RWPE1 (cell line): ENCODE measurements at places on chromosomes 7 and 10.
A peak's percentile ranks its signal among the peaks of the same experiment; 100 is the strongest.

GRCh38 chr7:23811540-23811939, 101.5 kb downstream of the STK31 start:
- DNase-seq, result no peak

- peak; percentile 27 for DNase-seq
These were observed 58.5 kb downstream of the ABCB4 start for GRCh38 chr7:87416682-87417587.

DNA sequence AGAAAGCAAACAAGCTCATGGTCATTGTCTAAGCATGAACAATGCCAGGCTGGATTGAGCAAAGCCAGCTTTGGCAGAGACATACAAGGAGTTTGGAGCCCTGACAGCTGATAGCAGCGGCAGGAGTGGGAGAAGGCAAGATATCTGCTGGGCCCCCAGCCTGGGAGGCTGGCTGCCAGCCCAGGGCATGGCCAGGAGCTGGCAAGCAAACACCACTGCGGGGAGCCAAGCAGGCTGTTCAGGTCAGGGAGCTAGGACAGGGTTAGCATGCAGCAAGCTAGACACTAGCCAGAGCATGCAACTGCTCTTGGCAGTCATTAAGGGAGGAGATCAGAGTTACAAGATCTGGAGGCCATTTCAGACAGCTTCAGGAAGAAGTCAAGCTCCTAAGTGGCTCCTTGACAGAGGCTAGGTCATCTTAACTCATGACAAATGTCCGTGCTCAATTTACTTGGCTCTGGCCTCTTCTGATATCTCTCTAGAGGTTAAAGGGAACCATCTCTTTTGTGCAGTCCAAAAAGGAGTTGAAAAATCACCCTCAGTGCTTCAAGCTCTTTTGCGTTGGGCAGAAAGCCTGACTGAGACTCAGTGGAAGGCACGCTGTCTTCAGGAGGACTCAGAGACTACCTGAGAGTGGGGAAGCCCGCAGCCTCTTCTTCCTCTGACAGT, 436.8 kb upstream of the C7orf33 start:
- no peak for DNase-seq

DNA sequence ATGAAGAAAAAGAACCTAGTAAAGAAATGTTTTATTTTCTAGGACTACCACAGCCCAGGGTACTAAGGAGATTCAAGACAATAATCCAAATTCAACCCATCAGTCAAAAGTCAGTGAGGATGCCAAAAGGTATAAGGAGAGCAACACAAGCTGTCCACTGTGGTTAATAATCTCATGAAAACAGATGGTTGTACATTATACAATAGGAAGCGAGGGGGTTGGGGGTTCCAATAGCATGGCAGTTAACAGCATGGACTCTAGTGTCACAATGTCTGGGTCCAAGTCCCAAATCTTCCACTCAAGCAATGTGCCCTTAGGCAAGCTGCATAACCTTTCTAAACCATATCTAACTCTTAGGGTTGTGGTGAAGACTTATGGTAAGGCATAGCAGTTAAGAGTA, 35.1 kb downstream of the BRAF start:
- no peak for DNase-seq

DNA sequence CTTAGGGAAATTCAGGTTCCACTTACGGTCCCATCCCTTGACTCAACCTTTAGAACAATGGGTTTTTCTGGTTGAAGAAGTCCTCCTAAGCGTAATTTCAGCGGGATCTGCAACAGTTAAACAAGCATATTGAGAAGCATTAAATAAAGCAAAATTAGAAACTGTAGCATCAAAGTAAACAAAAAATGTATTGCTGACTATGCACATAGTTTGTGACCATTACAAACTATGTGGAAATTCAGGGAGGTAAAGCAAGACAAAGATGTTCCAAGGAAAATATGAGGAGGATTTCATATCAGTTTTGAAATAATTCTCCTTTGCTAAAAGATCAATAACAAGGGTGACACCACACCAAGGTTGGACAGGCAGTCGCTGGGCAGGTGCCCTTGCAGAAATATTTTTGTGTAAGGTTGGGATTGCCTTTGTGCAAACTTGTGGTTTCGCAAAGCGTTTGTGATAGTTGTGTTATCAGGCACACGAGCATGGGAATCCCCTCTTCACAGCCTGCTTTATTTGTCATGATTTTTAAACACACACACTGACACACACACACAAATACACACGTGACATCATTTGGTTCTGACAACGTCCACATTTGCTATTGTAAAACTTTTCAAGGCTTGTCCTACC, 5.4 kb upstream of the CYP3A5 start:
- DNase-seq, result no peak

DNA sequence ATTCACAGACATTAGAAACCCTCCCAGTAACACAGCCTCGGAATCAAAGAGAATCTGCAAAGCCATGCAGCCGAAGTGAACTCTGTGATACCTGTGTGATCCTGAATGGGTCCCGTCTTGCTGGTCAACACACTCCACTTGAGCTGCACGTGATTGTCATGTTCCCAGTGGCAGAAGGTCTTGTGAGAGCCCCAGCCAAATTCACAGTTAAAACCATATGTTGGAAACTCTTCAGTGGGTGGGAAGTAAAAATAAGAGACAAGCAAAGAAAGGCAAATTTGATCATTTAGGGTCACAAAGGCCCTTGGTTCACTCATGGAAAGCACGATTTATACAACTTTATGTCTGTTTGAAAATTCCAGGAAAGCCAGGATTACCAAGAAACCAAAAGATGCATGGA, 142.3 kb downstream of the NRP1 start:
- no peak for DNase-seq

- DNase-seq, result no peak
These were observed 17.7 kb downstream of the FGFR2 start for GRCh38 chr10:121580276-121581116.

- no peak for DNase-seq
These were observed 303.5 kb downstream of the OTUD1 start for GRCh38 chr10:23742368-23742767.

GRCh38 chr10:133388236-133388972, 5.6 kb upstream of the MTG1 start:
- DNase-seq, result no peak

- no peak for DNase-seq
These were observed 12.8 kb downstream of the IFIT2 start for GRCh38 chr10:89314676-89315075.

DNA sequence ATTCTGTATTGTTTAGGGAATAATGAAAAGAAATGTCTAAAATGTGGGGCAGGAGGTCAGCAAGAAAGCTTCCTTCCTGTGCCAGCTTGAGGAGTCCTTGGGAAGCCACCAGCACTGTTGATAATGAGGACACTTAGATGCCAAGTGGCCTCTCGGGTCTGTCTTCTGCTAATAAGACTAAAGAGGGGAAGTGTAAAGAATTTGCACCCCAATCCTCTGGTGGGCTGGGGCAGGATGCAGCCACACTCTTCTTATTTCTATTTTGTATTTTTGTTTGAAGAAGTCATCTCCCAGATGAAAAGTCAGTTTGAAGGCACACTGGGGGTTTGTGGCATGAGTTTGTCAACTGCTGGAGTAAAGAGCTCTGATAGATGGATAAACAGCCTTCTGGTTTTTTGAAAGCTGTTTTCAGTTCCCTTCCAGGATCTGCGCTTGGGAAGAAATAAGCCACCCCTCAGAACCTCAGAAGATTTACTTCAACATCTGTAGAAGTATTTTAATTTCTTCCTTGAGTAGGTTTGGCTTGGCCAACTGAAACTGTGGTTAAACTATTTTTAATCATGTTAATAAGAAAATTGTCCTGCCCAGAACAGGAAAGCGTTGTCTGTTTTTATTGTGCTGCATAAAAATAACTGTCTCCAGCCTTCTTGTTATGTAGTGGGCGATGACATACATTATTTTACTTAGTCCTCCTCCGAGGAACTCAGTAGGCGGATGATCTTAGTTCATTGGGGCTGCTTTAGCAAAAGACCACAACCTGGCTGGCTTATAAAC, 128.8 kb upstream of the GPR26 start:
- DNase-seq, result no peak

DNA sequence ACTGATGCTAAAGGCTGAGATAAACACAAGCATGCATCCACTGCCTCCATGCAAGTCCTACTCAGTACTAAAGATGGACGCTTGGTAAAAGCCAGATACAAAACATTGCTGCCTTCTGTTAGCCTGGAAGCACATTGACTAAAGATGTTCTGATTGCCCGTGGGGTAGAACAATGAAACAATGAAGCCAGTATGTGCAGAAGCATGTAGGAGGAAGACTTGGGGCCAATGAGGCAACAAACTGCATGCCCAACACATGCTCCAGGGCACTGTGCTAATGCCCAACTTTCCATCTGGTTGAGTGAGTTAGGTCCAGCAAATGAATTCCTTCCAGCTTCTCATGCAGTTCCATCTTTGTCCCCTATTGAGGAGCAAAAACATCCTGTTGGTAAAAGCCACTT, 1245.5 kb downstream of the GATA3 start:
- no peak for DNase-seq

- DNase-seq, result no peak
These were observed 138.7 kb upstream of the PRR15 start for GRCh38 chr7:29424984-29425309.

- peak; percentile 27 for DNase-seq
These were observed 28.0 kb downstream of the CHST12 start for GRCh38 chr7:2431260-2431867.

- no peak for DNase-seq
These were observed 541.7 kb upstream of the GALNT17 start for GRCh38 chr7:70590126-70590854.
